ENCODE measurements at places on chromosomes 3 and 15.

- no peak for DNase-seq
These were observed 33.1 kb upstream of the MED12L start for GRCh38 chr3:151052346-151052745.

GRCh38 chr3:43034200-43034599 is 55.1 kb downstream of the GASK1A start:
- no peak for DNase-seq

DNA sequence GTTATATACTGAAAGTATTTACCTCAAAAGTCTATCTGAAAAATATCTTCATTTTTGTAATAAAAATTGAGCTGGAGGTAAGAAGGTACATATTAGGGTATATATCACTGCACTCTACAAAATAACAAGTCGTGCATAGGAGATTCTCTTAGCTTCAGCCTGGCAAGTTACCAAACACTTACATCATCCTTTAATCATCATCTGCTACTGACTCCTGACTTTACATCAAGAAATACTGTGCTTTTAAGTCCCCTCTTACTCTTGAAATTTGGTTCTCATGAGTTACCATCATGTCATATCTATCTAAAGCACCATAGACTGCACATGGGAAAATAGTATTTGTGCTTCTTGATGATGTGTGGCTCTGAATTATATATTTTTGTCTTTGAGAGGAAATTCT is 50.8 kb downstream of the LYSMD4 start:
- no peak for DNase-seq

GRCh38 chr15:90413411-90414379 is 25.7 kb downstream of the IQGAP1 start:
- no peak for DNase-seq

DNA sequence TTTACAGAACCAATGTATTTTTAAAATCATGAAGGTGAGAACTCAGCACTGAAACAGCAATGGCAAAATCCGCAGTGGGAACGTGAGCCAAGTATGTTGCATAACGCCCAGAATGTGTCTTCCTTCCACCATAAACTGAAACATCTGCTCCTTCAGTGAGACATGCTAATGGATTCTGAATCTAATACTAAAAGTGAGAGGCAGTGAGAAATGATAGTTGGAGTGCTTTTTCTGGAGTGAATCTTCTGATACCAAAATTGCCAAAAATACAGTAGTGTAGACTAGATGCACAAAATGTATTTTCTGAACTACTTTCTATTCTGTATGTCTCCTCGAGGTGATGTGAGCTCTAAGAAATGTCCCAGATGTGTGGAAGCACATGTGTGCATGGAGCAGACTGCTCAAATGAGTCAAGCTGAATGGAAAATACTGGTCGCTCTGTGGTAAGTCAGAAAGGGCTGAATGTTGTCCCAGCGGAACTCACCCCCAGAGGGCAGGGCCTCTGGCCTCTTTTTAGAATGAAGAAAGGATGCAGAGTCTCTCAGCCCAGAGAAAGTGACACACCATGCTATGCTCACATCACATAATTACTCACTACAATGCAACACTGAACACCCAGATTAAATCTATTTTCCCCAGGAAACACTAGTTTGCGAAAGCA is 73.0 kb downstream of the ATP10A start:
- DNase-seq, result no peak

DNA sequence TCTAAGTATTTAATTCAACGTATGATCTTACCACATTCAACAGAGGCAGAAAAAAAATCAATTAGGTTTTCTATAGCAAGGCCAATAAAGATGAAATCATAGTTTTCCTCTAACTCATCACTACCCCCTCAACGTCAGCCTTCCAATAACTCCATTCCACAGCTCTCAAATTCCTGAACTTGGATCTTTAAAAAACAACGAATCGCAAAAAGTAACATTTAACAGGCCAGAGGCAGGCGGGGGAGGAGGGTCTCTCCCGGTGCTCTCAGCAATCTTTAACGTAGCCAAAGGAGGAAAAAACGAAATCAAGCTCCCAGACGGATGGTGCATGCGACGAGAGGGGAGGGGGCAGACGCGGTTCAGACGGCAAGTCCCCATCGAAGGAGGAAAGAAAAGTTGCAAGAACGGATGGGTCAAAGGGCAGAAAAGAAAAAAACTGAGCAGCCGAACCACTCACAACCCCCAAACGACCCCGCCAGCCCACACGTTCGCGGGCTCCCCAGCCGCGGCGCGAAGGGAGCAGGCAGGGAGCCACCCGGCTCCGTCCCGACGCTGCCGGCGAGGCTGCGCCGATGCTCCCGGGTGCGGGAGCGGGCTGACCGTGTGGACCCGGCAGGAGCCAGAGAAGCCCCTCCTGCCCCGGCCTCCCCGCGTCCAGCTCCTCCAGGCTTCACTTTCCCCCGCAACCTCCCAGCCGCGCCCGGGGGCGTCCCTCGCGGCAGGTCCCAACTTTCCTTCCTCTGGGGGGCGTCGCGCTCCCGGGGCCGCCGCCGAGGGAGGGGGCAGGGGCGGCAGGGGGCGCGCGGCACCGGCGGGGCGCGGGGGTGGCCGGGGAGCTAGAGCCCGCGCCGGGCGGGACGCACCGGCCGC is 703 bp downstream of the PEAK1 start:
- peak; percentile 9 for DNase-seq

- no peak for DNase-seq
These were observed 7.5 kb upstream of the IGSF10 start for GRCh38 chr3:151468284-151468917.

GRCh38 chr3:147369231-147369630 is 37.1 kb downstream of the ZIC4 start:
- no peak for DNase-seq

DNA sequence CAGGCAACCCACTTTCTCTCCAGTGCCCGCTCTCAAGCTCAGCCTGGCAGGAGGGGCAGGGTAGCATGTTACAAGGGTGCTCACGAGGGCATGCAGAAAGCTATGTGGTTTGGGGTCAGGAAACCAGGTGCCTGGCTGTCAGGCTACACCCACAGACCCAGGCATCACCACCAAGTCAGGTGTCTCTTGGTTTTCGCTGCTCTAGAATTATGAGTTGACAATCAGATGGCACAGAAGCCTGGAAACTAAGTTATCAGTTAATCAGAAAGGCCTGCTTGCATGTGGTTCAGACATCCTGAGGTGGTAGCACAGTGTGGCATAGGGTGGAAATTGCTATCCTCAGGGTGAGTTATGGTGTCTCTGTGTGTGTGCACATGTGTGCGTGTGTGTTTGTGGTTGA is 16.2 kb upstream of the CCR9 start:
- no peak for DNase-seq
